ENCODE measurements at places on chromosomes 2 and 18.

DNA sequence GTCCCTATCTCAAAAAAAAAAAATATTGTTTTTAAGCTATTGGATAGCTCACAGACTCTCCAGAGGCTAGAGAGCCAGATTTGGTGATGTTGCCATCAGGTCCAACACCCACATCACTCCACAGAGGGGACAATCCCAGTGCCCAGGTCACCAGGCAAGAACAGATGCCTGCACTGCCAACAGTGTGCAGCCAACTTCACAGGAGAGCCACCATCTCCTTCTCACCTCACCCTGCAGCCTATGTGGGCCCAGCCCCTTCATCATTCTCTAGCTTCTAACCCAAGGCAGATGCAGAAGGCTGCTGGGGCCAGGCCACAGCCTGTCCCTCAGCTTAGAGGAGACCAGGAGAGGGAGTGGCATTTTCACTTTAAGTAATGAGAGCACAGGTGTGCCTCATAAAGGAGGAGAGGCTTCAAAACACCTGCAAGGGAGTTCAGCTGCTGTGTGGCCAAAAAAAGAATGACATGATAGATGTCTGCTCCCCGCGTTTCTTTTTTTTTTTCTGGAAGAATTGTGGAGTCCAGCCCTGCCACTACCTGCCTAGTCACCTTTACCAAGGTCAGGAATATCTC is 98.0 kb upstream of the ZSWIM2 start:
- DNase-seq, result no peak

DNA sequence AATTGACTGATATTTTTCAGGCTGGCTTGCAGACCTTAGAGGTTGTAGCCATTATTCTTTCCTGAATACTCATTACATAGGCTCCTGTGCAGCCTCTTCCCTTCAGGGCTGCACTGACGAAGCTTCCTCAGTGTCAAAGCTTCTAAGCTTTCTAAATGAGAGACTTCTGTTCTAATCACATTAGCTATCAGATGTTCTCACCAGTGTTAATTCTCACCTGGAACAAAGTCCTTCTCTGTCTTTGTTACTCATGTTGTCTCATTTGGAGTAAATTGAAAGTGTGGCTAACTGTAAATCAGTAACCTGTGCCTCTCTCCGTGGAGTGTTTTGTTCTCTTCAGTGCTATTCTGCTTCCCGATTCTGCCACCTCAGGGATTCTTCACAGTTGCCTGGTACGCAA is 76.9 kb downstream of the MC4R start:
- DNase-seq, result no peak

- no peak for DNase-seq
These were observed 202.4 kb downstream of the TDRD15 start for GRCh38 chr2:21326152-21326551.

GRCh38 chr2:75277111-75277510 is 77.8 kb upstream of the TACR1 start:
- DNase-seq, result no peak

- DNase-seq, result no peak
These were observed 47.0 kb upstream of the PTH2R start for GRCh38 chr2:208359632-208359986.
